ENCODE measurements at places on chromosomes 6 and 20.

DNA sequence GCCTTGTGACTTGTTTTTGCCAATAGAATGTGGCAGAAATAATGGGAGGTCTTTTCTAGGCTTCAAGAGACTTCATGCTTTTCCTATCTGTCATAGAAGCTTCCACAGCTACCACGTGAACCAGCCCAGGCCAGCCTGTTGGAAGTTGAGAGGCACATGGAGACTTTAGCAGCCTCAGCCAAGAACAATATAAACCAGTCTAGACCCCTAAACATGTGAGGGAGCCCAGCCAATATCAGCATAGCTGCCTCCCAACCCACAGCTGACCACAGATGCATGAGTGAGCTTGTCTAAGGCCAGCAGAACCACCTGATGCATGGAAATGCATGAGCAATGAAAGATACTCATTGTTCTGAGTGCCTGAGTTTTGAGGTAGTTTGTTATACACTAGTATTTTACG is 540.7 kb upstream of the BTBD3 start:
- no peak for DNase-seq

- no peak for DNase-seq
Observed at GRCh38 chr6:21461844-21462518, 131.6 kb upstream of the SOX4 start.

GRCh38 chr6:3259491-3259958 is 778 bp downstream of the PSMG4 start:
- no peak for DNase-seq

- DNase-seq, result peak; percentile 10
Observed at GRCh38 chr6:27237089-27237803, 10.3 kb upstream of the PRSS16 start.

DNA sequence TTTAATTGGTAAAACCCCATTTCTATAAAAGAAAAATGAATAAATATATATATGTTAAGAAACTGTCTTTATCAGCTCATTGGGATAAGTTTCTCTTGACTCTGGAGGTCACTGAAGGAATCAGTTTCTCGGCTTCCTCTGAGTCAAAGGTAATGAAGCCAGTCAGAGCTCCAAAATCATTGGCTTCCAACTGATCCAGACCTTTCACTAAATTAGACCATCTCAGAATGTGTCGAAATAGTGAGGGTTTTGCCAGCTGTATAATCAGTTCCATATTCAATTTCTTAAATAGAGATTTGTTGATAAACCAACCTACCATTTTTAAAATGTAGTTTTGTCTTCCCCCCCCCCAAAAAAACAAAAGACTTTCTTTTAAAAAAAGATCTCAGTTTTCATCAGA is 60.5 kb upstream of the SRSF6 start:
- DNase-seq, result no peak

DNA sequence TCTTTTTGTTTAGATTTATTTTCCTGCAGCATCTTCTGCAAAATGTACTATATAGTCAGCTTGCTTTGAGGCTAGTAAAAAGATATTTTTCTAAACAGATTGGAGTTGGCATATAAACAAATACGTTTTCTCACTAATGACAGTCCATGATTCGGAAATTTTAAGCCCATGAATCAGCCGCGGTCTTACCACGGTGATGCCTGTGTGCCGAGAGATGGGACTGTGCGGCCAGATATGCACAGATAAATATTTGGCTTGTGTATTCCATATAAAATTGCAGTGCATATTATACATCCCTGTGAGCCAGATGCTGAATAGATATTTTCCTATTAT is 3.2 kb downstream of the FOXC1 start:
- DNase-seq, result no peak

DNA sequence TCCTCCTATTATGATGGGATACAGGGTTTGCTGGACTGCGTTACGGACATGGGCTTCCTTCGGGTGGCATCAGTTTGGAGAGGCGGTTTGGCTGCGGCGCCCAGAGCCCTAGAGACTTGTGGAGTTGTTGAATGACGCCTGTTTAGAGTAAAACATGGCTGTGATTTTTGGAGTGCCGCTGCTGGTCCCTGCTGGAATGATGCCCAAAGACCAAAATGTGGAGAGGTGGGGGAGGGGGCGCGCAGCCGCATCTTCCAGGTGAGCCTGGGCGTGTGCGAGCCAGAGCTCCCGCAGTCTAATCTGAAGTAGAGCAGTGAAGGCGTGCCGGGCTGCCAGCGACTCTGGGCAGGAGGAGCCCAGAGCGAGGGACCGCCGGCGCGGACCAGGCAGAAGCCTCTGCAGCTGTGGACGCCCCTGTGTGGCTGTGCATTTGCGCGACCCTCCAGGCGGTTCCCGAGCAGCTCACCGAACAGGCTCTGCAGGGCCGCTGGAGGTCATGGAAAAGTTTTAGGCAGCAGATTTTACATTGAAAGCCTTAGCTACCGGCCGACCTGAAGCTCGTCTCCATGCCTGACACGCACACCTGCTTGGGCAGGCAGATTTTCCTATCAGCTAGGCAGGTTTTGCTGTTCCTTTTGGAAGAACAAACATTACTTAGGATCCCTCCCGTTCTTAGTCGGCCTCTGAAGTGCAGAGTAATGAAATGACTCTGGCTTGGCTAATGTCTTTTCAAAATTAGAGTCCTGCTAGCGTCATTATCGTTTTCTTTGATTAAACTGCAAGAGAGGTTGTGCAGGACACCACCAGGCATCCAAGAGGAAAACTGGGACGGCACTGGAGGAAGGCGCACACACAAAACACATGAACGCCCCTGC is 298.2 kb downstream of the PHACTR1 start:
- DNase-seq, result no peak

DNA sequence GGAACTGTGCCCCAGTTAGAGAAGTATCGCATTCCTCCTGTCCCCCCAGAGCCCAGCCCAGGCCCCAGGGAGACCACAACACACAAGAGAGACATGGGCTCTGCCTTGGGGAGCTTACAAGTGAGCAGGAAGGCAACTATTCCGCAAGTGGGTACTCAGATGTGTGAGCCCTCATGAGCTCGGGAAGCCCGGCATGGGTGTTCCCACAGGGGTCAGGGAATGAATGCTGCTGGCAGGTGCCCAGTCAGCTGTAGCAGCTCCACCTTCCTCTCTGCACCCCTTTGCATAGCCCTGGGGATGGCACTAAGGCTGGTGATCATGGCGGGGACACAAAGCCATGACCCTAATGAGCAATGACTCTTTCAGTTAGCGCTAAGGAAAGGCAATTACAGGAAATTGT is 194.1 kb downstream of the SYNDIG1 start:
- no peak for DNase-seq

GRCh38 chr20:25280574-25281535 is 33.0 kb downstream of the PYGB start:
- DNase-seq, result no peak

- no peak for DNase-seq
Observed at GRCh38 chr6:81844686-81845085, 92.2 kb upstream of the TENT5A start.

GRCh38 chr6:168007592-168008338 is 10.3 kb downstream of the KIF25 start:
- DNase-seq, result no peak

- DNase-seq, result no peak
Observed at GRCh38 chr20:54920491-54920890, 445.1 kb downstream of the DOK5 start.

DNA sequence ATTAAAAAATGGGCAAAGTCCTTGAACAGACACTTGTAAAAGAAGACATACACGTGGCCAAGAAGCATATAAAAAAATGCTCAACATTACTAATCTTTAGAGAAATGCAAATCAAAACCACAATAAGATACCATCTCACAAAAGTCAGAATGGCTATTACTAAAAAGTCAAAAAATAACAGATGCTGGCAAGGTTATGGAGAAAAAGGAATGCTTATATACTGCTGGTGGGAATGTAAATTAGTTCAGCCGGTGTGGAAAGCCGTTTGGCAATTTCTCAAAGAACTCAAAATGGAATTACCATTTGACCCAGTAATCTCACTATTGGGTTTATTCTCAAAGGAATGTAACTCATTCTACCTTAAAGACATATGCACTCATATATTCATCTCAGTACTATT is 166.6 kb downstream of the KHDC1L start:
- no peak for DNase-seq

DNA sequence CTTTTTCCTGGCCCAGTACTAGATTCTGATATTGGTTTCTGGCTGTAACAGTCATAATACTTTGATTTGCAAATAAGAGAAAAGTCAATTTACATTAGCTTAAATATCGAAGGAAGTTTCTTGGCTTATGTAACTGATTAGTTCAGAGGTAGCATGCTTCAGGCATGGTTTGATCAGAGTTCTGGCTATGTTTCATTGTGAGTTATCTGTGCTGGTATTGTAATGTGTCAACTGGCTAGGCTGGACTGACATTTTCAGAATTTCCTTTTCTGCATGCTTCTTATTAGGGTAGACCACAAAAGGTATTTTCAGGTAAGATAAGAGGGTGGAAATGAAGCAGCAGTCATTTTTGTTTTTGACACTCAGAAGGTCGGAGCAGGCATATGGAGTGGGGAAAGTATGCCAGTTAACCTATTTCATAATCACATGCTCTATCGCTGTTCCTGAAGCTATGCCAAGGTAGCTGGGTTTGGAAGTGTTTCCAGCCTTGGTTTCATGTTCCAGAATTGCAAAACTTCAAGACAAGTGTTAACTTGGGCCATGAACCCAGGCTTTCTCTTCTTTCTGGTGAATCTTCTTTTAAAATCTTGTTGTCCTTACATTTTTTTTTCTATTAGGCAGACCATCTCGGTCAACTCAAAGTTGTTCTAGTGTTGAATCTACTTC is 244.9 kb downstream of the DHX35 start:
- no peak for DNase-seq

GRCh38 chr6:14681699-14682487 is 564.0 kb upstream of the JARID2 start:
- no peak for DNase-seq

GRCh38 chr6:7073082-7073820 is 34.5 kb upstream of the RREB1 start:
- no peak for DNase-seq

- no peak for DNase-seq
Observed at GRCh38 chr6:78910591-78911171, 43.3 kb downstream of the IRAK1BP1 start.

GRCh38 chr6:101226677-101227135 is 166.8 kb upstream of the GRIK2 start:
- no peak for DNase-seq

DNA sequence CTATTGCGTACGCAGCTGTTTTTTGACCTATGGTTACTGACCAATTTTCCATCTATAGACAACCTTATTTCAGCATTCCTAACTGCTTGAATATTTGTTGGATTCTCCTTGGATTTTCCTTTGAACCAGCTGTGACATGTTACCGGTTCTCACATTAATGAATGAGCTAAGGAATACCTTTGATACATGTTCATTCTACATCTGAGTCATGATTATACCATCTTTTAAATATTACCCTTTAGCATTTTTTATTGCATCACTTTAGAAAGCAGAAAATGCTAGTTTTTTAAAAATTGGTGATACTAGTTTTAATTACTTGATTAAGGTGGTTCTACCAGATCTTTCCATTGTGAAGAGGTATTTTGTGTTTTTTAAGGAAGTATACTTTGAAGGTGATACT is 1.9 kb upstream of the IGF2R start:
- DNase-seq, result no peak

DNA sequence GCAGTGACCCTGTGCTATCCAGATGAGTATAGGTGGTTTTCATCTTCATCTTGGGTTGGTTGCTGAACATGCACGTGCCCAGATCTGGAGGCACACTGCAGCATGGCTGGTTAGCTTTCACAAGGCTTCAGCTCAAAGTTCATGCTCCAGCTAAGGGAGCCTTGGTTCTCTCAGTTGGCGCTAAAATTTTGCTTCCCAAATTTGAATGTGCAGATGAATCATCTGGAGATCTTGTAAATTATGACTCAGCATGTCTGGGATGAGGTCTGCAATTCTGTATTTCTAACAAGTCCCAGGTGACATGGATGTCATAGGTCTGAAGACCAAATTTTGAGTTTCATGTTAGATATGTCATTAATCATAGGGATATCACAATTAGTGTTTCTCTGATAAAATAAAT is 230.8 kb downstream of the FOXA2 start:
- DNase-seq, result no peak

- DNase-seq, result no peak
Observed at GRCh38 chr6:73043446-73043845, 181.8 kb downstream of the KHDC1L start.

- no peak for DNase-seq
Observed at GRCh38 chr6:149248693-149249369, 68.7 kb upstream of the TAB2 start.

DNA sequence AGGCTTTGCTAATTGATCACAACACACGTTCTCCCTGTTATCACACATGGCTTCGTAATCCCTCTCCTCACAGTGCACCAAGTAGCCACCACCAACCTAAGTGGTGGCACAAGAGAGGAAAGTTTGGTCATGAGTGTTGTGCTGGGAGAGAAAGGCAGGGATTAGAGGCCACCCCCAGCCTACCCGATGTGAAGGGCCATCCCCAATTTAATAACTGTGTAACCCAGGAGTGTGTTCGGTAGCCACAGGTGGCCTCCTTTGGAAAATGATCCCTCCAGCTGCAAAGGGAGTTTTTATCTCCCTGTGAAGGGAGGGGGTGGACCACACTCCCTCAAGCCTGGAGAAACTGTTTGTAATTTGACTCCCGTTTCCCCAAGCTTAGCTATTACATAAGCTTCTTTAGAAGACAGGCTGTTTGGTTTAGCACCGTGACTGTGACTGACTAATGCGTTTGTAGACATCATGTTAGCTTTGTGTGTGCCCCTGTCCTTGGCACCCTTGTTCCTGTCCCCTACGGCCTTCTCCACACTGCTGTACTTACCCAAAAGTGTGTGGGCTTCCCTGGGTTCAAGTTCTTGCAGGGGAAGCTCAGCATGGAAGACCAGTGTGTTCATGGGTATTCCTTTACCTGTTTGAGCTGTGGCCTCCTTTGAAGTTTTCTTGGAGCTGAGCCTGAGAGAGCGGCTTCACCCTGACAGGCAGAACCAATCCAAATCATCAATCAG is 20.6 kb downstream of the PPP1R16B start:
- no peak for DNase-seq

DNA sequence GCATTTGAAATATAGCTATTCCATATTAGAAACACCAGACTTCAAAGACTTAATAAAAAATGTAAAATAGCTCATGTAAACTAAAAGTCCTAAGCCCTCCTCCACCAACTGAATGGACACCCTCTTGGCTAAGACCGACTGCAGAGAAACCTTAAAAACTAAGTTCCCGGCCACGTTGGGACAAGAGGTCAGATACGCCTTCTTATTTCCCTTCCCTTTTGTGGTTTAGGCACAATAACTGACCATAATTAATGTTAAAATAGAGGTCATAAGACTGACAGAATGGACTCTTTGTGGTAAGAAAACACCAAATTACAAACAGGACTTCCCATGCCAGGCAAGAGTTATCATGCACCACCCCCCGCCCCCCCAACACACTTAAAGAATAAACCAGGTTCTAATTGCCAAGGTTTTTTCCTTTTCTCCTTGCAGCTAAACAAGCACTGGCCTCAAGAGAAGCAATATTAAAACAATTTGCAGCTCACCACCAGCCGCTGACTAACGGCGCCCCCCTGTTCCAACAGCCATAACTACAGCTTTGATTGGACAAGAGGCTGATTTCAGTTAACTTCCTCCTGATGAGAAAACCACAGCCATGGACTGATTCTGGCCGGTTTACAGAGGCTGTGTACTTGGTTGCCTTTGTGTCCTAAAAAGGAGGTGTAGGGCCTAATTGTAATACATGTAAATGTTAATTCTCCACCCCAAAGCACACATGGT is 10.7 kb upstream of the LAMP5 start:
- DNase-seq, result no peak
